HepG2 (cell line): ENCODE measurements at places on chromosomes 7 and 10.

- no peak for DNase-seq
These were observed 136.0 kb upstream of the NAMPT start for GRCh38 chr7:106420736-106421135.

- DNase-seq: no peak
These were observed 289.8 kb upstream of the KLF6 start for GRCh38 chr10:4074545-4075407.

DNA sequence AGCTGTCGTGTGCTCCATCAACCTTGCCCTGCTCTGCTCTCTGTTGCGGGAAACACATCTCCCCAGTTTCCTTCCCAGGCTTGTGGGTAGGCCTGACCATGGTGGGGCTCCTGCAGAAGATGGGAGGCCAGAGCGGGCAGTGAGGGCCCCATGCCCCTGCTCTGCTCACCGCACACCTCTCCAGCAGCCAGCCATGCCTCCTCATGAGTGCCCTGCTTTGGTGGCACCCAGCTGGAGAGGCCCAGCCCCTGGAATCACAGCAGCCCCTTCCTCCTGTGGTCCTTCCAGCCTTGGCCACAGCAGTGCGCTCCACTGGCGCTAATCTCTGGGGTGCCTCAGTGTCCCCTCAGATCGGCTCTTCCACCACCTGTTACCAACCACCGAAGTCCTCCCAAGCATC is 4.2 kb upstream of the OPN4 start:
- DNase-seq: no peak

DNA sequence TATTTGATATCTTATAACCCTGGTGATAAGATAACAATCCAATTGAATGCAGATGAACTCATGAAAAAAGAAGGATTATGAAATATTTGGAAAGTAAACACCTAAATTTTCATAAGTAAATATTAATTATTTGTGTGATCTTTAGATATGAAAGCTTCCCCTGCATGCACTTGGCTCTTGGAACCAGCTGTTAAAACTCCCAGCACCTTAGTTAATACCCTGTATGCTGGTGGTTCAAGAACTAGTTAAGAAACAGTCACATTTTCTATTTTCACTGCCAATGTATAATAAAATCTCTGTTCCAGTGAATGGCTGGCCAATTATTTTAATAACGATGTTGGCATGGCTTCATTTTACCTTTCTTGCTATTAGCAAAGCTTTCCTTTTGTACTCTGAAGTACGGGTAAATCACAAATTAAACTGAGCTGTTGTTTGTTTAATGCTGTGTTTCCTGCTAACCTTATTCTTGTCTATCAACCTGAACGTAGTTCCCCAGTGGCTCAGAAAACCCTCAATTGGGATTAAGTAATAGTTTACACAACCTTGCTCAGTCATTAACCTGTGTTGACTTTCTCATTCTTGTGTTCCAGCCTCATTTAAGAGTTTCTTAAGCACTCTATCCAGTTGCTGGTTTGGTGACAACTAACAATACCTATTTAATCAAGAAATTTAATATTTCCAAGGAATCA is 38.9 kb downstream of the MET start:
- DNase-seq: peak; percentile 56

GRCh38 chr10:85919491-85920021 is 447.0 kb downstream of the GRID1 start:
- DNase-seq: no peak

- DNase-seq: no peak
These were observed 68.1 kb downstream of the CPEB3 start for GRCh38 chr10:92222603-92223262.

- no peak for DNase-seq
These were observed 26.1 kb upstream of the C10orf120 start for GRCh38 chr10:122725768-122726167.

- DNase-seq: no peak
These were observed 6.3 kb downstream of the MYO1G start for GRCh38 chr7:44972562-44972961.
